ENCODE measurements at places on chromosomes 1 and 21.

DNA sequence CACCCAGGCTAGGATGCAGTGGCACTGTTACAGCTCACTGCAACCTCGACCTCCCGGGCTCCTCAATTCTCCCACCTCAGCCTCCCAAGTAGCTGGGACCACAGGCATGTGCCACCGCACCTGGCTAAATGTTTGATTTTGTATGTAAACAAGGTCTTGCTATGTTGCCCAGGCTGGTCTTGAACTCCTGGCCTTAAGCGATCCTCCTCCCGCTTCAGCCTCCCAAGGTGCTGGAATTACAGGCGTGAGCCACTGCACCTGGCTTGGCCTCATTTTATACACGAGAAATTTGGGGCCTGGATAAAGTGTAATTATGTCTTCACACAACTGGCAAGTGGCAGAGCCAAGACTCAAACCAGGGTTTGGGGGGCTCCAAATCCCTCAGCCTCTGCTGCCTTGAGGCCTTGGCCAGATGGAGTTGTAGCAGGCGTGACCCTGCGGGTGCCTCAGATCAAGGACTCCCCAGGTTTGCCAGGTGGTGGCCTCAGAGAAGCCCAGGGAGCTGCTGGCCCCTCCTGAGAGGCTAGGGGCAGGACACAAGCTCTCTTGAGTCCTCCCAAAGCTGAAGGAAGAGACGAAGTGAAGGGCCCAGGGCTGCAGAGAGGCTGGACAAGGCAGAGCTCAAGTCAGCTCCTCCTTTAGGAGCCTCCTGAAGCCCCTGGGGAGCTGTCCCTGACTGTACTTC is 61.7 kb downstream of the MDM4 start:
- no peak for DNase-seq

DNA sequence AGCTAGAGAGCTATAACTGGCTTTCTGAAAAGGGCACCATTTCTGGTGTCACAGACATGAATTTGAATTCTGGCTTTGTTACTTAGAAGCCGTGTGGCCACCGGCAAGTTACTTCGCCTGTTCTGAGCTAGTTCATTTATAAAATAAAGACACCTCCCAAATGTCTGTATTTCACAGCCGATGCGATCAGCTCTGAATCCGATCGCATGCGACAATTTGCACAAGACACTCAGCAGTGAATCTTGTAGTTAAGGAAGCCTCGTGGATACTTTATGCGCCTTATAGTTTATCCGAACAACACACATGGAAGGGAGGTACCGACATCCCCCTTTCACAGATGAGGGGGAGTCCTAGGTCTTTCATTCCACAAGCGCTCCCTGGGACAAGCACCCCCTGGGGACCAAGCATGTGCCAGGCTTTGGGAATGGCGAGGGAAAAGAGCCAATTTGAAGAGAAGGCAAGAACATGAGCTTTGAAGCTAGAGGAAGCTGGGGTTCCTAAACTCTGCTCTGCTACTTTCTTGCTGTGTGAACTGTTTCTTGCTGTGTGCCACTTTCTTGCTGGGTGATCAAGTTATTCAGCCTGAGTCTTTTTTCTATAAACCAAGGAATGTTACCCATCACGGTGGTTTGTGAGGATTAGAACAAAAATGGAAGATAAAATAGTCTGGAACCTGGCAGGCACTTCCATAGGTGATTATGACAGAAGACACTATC is 3.9 kb downstream of the ID3 start:
- peak; percentile 58 for DNase-seq

GRCh38 chr1:116997636-116998035 is 3.9 kb upstream of the CD101 start:
- DNase-seq, result no peak

DNA sequence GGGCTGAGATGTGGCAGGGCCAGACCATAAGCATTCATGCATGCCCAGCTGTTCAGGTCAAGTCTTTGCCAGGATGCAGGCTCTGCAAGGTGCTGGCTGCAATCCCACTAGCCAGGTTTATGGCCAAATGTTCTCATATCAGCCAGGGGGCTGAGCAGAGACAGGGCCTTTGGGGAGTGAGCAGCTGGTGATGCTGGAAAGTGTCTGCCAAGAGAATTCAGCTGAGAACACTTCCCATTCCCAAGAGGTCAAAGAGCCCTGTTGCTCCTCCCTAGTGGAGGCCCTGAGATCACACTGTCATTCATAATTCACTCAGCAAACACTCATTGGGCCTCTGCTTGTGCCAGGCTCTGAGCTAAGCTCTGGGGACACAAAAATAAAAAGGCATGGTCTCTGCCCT is 150.3 kb downstream of the DMRTA2 start:
- DNase-seq, result no peak

DNA sequence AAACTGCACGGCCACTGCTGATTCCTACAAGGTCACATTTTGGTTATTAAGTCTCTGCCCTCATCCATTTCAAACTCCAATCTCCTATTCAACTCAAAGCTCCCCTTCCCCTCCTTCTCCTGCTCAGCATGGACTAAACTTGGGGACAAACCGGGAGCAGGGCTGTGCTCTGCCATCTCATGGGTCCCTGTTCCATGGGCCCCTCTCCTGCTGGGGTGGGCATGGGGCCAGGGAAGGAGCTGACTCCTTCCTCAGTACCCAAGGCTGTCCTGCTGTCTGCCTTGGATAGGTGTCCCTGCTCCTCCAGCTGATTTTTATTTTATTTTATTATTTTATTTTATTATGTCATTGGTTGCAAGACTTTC is 27.1 kb downstream of the TNNT2 start:
- no peak for DNase-seq

GRCh38 chr1:101238681-101239094 is 1.9 kb downstream of the S1PR1 start:
- DNase-seq, result peak; percentile 97

DNA sequence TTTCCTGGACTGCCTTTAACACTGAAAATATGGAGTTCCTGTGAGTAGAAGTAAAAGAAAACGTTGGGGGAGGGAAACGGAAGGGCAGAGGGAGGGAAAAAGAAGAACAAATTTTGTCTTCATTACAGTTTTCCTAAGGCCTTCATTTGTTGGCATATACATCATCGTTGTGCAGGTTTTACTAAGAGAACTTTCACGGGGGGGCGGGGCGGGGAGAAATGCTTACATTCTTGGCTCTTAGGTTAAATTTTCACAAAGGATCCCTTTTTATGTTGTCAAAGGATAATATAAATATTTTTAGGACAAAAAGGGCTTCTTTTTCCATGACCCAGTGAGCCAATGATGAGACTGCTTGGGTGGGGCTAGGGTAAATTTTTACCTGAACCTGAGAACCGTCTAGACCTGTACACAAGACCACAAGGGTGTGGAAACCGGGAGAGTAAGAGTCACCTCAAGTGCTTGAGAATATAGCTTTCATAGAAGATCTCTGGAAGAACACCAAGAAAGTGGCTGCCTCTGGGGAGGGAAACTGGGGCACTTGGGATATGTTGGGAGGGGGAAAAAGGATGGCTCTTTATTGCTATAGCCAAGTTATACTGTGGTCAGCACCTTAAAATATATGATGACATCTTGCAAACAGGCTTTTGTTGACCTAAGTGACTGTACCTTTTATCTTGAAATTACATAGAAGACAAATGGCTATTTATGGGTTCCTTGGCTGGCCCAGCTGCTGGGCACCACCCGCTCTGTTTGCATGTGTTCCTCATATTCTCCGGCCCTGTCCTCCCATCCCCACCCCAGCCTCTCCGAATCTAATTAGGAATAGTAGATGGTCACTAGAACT is 2.0 kb upstream of the UTP25 start:
- no peak for DNase-seq

DNA sequence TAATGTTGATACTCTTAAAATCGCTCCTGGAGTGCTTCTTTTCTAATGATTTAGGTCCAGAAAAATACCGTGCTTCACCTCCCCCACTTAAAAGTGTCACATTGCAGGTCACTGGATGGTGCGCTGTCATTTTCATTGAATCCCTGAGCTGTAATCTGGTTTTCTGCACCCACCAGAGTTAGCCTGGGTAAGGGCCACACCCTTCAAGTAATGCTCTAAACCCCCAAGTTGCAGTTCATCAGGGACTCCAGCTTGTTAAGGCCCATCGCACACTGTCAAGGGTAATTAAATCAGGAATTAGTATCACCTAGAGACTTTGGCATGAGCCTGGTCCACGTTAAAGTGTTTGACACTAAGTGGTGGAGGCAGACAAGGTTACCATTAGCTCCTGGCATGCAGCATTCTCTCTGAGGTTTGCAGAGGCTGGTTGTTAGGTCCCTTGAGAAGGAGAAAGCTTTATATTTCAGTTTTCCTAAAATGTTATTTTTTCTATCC is 34.0 kb downstream of the ASTN1 start:
- no peak for DNase-seq

DNA sequence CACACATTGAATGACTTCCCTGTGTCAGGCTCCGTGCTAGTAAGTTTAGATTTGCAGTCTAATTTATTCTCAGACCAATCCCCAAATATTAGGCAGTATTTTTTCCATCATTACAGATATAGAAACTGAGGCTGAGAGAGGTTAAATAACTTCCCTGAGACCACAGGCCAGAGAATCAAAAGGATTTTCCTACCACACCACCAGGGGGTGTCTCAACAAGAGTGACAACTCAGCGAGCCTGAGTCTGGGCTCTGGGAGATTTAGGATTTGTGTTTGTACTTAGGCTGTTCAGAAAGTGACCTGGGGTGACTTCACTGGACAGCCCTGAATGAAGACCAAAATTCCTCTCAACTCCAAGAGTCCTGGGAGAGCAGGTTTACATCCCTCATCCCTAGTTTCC is 13.3 kb upstream of the LCE5A start:
- no peak for DNase-seq

DNA sequence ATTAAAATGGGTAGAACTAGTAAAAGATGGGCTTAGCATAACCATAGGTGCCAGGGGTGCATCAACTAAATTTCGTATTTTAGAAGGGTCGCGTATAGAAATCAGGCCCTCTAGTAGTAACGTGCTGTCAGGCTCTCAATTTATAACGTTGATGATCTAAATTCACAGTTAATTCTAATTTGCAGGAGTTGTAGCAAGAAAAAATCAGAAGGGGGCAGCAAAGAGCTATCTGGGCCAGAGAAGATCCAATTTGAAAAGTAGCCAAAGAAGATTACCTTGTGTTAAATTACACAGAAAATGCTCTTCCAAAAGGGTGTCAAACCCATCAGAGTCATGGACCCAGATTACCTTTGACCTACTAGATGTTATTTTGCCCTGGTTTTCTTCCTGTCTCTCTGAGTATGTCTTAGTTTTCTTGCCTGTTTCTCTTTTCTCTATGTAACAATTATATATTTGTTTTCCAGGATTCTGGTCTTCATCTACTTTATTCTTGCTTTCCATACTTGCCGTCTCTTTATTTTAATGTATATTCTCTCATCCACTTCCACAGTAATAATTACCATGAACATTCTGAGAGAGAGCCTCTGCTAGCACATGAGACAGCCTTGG is 1030.9 kb downstream of the AMY1C start:
- DNase-seq, result peak; percentile 72
